ENCODE measurements at places on chromosomes 5 and 9.
A peak's percentile ranks its signal among the peaks of the same experiment; 100 is the strongest.

DNA sequence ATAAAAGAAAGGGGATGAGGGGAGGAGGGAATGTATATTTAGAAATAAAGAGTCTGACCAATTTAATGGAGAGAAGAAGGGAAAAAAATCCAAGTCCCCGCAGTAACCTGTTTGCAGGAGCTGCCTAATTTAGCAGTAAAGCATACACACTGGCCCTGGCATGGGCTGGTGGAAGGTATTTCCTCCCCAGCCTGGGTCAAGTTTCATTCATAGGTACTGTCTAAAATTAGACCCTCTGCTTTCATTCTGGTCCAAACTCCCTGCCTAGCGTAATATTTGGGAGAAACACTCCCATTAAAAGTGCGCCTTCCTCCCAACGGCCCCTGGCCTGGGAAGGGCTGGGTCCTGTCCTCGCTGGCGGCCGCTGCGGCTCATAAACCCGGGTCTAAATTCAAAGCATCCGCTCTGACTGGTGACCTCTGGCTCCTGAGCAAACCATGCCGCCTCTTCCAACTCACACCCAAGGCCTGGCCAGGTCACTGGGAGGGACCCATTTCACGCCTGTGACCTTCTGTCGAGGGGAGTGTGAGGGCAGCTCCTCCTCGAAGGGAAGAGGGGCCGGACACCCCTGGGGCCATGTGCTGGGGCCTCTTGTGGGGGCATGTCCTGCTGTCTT lies 123.2 kb downstream of the FGF18 start:
- DNase-seq, result no peak

DNA sequence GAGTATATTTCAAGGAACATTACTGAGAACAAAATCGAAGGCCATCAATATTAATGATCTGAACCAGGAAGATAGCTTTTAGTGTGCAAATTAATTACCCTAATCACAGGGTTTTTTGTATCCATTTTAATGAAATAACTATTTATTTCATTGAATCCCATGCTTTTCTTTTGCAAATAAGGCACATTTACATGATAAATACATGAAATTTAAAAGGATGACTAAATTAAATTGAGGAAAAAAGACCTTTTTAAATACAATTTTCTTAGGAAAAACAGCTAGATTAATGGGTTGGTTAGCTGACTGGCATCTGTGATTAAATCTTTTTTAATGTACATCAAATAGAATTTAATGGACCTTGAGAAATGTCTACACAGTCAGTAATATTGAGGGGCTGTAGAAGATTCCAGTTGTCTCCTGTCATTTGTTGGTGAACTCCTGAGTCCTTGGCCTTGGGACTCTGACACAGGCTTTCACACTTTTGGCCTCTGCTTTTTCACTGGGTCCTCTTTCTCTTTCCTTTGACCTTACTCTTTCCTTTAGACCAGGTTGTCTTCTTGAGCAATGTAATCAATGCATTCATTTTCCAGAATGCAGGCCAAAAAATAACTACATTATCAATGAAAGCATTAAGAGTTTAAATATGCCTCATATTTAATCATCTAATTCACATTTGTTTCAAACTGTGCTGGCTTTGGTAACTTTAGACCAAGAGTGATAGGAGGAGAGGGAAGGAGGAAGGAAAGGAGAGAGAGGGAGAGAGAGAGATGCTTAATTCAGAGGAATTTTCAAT lies 511.5 kb downstream of the ZNF608 start:
- DNase-seq, result no peak

DNA sequence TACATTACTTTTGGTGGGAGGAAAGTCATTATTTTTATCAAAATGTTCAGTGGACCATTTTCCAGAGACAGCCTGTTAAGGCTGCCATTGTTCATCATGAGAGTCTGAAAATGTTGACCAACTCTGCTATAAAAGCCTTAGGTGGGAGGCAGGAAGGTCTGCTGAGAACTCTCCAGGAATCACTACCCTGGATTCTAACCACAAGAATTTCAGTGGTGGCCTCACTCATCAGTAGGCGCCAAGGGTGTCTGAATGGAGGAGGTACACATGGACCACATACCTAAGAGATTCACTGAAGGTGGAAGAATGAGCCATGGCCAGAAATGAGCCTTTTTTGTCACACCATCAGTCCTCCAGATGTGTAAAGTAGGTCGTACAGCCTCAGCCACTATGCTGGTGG lies 21.0 kb upstream of the TLX3 start:
- no peak for DNase-seq

DNA sequence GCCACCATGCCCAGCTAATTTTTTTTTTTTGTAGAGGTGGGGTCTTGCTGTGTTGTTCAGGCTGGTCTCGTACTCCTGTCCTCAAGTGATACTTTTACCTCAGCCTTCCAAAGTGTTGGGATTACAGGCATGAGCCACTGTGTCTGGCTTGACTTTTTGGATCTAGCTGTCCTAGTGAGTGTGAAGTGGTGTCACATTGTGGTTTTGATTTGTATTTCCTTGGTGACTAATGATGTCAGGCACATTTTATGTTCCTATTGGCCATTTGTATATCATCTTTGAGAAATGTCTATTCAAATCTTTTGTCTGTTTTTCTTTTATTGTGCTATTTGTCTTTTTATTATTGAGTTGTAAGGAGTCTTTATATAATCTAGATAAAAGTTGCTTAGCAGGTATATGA lies 53.5 kb upstream of the MCCC2 start:
- DNase-seq, result peak; percentile 24

DNA sequence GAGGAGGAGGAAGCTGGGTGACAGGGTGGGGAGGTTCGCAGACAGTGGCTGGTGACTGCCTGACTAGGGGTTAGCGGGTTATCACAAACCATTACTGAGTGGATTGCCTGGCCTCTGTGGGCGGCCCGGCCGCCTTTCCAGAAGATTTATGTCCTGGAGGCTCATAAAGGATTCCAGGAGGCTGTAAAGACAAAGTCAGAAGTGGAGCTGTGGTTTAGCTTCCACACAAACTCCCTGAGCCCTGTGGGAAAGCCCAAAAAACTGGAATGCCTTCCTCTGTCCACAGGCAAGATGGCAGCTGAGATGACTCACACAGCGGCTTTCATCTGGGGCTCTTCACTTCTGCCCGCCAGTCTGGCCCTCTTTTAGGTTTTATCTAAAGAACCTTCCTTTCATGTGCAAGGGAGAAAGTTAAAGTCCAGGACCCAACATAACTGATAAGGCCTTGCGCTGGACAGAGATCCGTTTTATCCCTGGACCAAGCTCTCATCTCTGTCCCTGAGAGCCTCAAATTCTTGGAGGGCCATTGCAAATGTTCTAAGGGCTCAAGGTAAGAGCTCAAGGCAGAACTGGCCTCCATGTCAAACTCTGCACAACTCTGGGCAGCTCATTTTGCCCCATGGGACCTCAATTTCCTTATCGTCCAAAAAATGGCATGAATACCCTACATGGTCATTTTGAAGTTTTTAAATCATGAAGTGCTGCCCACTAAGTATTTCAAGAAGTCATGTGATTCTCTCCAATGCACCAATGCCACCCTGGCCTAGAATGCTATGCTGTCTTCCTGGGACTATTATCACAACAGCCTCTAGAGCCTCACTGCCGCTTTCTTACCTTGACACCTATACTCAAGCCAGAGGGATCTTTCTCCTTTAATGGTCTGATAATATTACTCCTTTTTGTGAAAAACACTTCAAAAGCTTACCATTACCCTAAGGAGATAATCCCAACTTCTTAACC lies 249.4 kb upstream of the TRIM32 start:
- no peak for DNase-seq

GRCh38 chr9:37331871-37332270 lies 90.6 kb upstream of the GRHPR start:
- DNase-seq, result no peak

DNA sequence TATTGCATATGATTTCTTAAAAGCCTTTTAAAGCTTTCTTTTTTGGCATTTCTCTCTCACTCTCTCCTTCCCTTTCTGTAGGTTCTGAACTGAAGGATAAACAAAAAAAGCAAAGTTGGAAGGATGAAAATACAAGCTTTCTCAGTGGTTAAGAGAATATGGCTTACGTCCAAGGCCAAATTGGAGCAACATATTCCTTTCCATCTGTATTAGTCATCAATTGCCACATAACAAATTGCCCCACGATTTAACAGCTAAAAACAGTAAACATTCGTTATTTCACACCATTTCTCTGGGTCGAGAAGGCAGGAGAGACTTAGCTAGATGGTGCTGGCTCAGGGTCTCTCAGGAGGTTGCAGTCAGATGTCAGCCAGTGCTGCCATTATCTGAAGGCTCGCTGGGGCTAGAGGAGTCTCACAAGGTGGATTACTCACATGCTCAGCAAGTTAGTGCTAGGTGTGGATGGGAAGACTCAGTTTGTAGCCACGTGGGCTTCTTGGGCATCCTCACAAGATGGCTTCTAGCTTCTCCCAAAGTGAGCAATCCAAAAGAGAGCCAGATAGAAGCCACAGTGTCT lies 2.0 kb upstream of the ROR2 start:
- DNase-seq, result no peak
